ENCODE measurements at places on chromosomes 12 and 14.

GRCh38 chr12:152440-152839 is 61.5 kb downstream of the SLC6A12 start:
- no peak for DNase-seq

- no peak for DNase-seq
These were observed 1206.5 kb upstream of the FLRT2 start for GRCh38 chr14:84323450-84323849.

- no peak for DNase-seq
These were observed 17.7 kb downstream of the SMCO2 start for GRCh38 chr12:27464220-27464554.

- no peak for DNase-seq
These were observed 100.1 kb downstream of the CRADD start for GRCh38 chr12:93777254-93777653.

GRCh38 chr14:72808564-72808963 is 85.3 kb downstream of the DPF3 start:
- DNase-seq, result no peak

DNA sequence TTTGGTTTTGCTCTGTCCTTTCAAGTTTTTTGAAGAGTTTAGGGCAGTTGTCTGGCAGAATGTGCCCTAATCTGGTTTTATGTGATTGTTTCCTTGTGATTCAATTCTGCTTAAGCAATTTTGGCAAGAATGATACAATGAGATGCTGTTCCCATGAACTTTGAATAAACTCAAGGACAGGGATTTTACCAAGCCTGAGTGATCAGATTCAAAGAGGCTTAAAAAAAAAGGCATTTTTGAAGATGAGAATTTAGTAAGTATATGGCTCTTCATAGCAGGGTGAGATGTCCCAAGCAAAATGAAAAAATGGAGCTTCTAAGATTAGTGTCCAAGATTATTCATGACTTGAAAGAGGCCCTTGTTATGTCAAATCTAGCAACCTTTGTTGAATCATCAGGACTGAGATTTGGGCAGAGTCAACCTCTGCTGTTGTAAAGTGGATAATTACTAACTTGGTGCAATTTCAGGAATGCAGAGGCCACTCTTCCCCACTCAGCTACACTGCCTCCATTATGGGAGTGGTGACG is 180.6 kb upstream of the NUDT4 start:
- DNase-seq, result no peak

- no peak for DNase-seq
These were observed 3.4 kb downstream of the SSPN start for GRCh38 chr12:26198742-26199141.

DNA sequence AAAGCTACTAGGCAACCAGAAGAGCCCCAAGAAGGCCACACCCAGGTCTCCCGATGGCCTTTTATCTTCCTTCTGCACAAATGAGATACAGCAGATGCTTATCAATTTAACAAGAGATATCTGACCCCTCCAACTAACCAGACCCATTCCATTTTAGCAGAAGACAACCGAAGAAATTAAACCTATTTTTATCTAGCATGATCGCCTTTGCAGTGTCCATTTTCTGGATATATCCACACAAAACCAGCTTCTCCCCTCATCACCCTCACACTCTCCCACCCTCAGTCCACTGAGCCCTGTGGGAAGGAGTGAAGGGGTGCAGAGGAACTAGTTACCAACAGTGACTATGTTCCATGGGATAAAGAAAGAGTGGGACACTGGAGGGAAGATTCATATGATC is 20.9 kb upstream of the DHRS4 start:
- DNase-seq, result no peak

- DNase-seq, result no peak
These were observed 96.9 kb upstream of the TMPO start for GRCh38 chr12:98418357-98419075.

DNA sequence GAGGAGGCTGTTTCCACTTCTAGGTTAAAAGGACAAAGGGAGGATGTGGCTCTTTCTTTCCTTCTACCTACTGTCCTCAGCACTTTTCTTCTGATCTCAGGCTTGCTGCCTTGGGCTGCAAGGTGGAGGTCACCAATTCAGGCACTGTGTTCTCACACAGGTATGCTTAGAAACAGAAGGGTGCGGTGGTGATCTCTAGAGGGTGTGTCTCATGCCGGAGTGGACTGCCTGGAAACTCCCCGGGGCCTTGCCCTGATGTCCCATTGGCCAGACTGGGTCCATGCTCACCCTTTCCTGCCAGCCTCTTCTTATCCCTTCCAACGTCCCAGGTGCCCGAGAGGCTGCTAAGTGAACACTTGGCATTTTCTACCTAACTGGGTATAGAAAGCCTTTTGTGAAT is 1197.6 kb downstream of the AACS start:
- DNase-seq, result no peak

- DNase-seq, result no peak
These were observed 318.7 kb downstream of the LRFN5 start for GRCh38 chr14:41925409-41925808.

GRCh38 chr14:64556526-64556925 is 6.8 kb downstream of the PPP1R36 start:
- no peak for DNase-seq

DNA sequence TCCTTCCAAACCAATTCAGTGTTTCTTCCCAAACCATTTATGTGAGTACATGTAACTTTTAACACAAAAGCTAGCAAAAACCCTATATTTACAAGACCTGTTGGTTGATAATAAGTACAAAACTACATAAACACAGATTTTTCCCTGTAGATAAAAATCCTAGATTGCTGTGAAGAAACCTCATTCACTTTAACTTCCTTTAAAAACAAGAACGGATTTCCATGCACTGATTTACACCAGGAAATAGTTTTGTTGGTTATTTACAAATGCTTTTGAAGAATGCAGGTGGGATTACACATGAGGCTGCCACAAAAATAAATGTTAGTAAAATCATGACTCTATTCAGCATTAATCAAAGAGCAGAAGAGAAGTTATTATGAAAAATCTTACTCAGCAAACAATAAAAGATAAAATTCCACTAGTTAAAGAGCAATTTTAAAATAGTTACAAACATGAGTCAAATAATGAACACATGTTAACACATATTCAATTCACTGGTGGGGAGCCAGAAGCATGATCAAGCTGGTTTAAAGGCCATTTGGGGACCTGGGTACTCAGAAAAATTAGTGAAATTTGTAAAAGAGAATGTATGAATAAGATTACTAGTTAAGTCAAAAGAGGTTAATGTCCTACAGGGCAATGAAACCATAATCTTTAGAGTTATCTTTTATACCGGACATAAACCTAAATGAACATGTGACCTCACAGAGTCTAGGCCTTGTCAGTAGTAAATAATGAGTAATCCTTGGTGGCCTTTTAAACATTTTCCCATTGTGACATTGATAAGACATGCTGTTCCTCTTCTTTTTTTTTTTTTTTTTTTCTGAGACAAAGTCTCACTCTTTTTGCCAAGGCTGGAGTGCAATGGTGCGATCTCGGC is 79.9 kb downstream of the PHLDA1 start:
- no peak for DNase-seq

DNA sequence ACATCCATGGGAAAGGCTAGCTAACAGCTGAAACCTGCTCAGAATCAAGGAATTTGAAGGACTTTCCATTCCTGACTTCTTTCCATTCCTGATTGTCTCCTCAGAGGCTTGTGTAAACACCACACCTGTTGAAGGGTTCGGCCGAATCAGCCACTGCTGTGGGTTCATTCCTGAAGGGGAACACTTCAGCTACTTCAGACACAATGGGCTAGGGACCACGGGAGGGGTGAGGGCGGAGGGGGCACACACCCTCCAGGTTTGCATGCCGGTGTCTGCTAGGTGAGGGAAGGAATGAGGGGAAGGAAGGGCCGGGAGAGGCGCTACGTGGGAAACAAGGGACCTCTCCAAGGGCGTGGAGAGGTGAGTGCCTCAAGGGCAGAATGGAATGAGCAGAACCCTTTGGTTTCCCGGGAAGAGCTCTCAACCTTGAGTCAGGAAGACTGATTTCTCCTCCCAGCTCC is 1.3 kb downstream of the GPRC5A start:
- DNase-seq, result no peak

DNA sequence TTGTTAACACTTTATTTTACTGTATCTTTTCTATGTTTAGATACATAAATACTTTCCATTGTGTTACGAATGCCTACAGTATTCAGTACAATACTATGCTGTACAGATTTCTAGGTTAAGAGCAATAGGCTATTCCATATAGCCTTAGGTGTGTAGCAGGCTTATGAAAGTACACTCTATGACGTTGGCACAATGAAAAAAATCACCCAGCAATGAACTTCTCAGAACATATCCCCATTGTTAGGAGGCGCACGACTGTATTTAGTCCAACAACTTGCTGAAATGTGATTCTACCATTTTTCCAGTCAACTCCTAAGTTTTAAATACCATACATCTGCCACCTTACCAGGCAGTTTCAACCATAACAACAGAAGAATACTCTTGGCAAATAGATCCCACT is 1.8 kb downstream of the PARP11 start:
- DNase-seq, result no peak

- DNase-seq, result no peak
These were observed 152.9 kb upstream of the E2F7 start for GRCh38 chr12:77218278-77218677.

GRCh38 chr14:49553892-49554291 is 32.3 kb downstream of the RPS29 start:
- no peak for DNase-seq

GRCh38 chr14:52902971-52903619 is 47.8 kb downstream of the FERMT2 start:
- no peak for DNase-seq

DNA sequence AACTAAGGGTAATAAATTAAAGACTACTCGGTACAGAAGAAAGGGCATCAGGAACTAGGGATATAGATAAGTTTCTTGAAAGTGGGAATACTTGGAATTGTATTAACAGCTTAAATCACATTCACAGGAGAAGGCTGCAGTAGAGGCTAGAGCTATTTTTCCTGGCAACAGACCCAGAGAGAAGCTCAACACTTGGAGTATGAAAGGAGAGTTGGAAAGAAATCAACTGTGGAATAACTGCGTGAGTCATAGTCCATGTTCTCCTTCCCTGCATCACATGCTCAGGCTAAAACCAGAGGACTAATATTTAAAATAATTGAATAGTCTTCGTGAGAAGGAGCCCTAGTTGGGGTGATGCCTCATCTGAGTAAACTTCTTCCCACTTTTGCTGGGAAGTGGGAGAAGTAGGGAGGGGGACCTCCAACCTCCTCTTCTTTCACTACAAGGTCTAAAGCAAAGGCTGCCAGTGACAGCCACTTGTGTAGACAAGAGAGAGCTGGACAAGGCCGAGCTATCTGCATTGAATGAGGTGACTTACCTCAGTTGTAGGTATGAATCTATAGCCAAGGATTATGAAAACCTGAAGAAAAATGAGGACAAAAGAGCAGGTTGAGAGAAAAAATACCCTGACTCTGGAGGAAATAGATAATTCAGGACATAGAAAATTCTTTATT is 32.7 kb downstream of the DYRK2 start:
- DNase-seq, result no peak

DNA sequence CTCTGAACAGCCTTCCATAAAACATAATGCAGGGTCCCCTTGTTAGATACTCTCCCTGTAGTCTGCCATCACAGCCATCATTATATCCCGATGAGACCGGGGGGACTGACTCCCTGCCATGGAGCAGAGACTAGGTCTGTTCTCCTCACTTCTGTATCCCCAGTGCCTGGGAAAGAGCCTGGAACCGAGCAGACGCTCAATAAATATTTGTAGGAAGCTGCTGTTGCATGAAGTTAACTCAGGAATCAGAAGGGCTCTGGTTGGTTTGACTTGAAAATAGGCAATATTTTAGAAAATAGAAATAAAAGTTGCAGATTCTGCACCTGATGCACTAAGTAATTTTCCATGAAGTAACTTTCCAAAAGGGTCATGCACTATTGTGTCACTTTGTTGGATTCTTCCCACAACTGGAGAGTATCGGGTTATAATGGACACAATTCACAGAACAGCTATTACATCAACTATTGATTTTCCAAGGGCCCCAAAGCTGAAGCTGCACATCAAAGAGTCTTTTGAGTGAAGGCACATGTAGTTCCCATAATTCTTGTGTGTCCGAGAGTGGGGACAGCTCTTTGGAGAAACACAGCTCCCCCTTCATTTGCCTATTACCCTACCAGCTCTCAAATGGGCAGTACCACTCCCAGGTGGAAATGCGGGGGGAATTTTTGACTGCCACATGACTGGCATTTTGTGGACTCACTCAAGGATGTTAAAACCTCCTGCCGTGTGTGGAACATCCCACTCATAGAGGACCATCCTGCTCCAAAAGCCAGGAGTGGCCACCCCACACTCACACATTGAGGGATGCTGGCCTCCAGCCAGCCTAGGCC is 18.8 kb downstream of the CLMN start:
- DNase-seq, result no peak

- DNase-seq, result no peak
These were observed 179.6 kb upstream of the DIO2 start for GRCh38 chr14:80390906-80391305.

DNA sequence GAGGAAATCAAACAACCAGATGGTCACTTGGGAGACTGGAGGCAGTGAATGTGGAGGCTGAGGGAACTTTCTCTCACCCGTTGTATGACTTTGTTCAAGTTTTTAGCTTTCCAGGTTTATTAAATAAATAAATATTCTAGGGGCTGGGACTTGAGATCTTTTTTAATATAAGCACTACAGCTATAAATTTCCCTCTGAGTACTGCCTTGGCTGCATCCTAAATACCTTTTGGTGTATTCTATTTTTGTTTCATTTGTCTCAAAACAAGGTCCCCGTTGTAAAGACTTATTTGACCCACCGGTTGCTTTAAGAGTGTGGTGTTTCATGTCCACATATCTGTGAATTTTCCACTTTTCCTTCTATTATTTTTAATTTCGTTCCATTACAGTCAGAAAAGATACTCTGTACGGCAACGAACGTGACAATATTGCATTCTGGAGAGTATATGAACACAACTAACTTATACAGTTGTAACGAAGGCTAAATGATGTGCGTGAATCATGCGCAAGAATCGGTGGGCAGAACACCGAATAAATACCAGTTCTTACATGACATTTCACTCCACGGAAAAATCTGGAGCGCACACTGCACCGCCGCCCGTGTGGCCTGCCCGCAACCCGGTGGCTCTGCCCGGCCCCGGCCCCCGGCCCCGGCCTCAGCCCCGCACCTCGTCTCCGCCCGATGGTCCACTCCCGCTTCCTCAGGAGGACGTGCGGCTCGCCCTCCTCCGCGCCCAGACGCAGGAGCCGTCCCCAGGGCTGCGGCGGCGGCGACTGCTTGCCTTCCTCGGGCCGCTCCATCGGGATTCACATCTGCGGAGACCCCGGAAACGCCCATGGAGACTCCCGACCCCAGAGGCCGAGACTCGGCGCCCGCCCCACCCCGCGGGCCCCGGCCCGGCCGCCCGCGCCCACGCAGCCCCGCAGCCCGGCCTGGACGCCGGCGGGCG is 602 bp downstream of the CHFR start:
- DNase-seq, result no peak

GRCh38 chr12:127685931-127686330 is 581.0 kb upstream of the TMEM132C start:
- DNase-seq, result no peak

- DNase-seq, result no peak
These were observed 10.4 kb downstream of the AKAP5 start for GRCh38 chr14:64475585-64476273.

GRCh38 chr12:95088379-95088778 is 15.0 kb upstream of the NR2C1 start:
- DNase-seq, result no peak

- DNase-seq, result no peak
These were observed 1949.4 kb upstream of the SEL1L start for GRCh38 chr14:83483063-83483462.
